ENCODE measurements at places on chromosomes 2 and 18. TPM values are rescaled to one million over a fixed set of nuclear protein-coding genes. Genes with fewer than 3 reads are reported as not detected.

LRATD1 gene
- total RNA-seq: 23.2 TPM

CYP1B1 gene
- total RNA-seq: 36.7 TPM

DHRS9 gene
- 19.1 TPM for total RNA-seq

GALM gene
- 1.6 TPM for total RNA-seq

C2orf74 gene
- total RNA-seq: 13.1 TPM

IL36G gene
- not detected for total RNA-seq

TEX44 gene
- not detected for total RNA-seq

MATN3 gene
- total RNA-seq: 1.0 TPM

TGFBRAP1 gene
- 10.8 TPM for total RNA-seq

GRCh38 chr18:48300463-48300961, 108.7 kb downstream of the ZBTB7C start:
- DNase-seq: peak; percentile 28

DNA sequence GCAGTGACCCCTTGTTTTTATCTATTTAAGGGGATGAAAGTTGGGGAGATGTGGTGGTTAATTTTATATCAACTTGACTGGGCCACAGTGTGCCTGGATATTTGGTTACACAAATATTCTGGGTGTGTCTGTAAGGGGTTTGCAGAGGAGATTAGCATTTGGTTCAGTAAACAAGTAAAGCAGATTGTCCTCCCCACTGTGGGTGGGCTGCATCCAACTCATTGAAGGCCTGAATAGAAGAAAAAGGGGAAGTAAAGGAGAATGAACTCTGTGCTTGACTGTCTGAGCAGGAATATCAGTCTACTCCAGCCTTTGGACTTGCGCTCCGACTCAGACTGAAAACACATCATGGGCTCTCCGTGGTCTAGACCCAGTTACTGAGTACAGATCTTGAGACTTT, 80.9 kb downstream of the GCA start:
- DNase-seq: no peak

DNA sequence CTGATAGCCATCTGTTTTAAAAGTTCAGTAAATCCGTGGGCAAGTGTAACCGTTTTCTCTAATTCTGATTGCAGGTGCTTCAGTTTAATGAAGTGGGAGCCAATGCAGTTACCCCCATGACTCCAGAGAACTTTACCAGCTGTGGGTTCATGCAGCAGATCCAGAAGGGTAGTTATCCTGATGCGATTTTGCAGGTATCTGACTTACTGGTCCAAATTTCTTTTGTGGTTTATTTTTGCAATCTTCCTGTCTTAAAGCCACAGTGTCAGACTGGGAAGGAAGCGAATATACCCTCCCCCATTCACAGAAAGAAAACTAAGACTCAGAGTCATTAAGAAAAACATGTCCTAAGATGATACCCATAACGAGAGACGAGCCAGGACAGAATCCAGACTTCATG, 7.7 kb downstream of the SERPINB2 start:
- no peak for DNase-seq

DNA sequence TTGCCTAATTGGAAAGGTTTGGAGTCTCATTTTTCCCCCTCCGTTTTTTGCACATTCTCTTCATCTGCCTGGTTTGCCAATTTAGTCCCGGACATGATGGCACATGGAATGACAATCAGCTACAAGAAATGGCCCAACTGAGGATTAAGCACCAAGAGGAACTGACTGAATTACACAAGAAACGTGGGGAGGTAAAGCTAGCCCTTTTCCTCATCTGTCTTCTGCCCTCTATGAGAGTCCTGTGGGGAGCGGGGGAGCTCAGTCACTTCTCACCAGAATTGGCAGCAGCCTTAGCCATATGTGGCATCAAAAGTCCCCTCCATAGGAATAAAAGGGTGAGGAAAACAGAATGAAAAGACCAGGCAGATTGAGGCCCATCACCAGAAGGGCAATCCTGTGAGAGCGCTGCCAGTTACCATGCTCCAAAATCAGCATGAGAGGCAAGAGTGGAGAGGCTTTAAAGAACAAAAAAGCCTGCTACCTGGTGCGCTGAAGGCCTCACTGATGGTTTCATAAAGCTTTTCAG, 11.6 kb downstream of the ATG16L1 start:
- DNase-seq: no peak

GRCh38 chr18:77111951-77112746, 20.4 kb downstream of the MBP start:
- no peak for DNase-seq

- no peak for DNase-seq
Observed at GRCh38 chr18:63637703-63638102, 6.4 kb downstream of the SERPINB4 start.

DNA sequence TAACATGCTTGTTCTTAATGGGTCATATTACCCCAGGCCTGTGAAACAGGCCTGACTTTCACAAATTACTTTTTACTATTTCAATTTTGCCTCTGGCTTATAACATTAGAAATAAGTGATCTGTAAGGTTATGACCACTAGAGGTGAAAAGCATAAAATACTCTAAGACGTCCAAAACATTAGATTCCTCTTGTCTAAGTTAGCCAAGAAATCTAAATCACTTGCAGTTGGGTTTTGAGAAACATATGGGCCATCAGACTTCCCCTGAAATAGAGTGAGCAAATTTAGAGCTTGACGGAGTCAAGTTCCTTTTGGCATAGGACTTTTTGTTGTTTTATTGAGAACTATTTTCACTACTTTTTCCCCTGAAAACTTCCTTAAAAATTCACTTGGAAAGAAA, 32.7 kb upstream of the RIT2 start:
- no peak for DNase-seq

- DNase-seq: no peak
Observed at GRCh38 chr2:36060133-36060532, 295.4 kb upstream of the CRIM1 start.

GRCh38 chr18:78596794-78597345, 382.7 kb upstream of the SALL3 start:
- DNase-seq: peak; percentile 5

GRCh38 chr2:206797376-206797775, 32.0 kb downstream of the FASTKD2 start:
- DNase-seq: no peak

DNA sequence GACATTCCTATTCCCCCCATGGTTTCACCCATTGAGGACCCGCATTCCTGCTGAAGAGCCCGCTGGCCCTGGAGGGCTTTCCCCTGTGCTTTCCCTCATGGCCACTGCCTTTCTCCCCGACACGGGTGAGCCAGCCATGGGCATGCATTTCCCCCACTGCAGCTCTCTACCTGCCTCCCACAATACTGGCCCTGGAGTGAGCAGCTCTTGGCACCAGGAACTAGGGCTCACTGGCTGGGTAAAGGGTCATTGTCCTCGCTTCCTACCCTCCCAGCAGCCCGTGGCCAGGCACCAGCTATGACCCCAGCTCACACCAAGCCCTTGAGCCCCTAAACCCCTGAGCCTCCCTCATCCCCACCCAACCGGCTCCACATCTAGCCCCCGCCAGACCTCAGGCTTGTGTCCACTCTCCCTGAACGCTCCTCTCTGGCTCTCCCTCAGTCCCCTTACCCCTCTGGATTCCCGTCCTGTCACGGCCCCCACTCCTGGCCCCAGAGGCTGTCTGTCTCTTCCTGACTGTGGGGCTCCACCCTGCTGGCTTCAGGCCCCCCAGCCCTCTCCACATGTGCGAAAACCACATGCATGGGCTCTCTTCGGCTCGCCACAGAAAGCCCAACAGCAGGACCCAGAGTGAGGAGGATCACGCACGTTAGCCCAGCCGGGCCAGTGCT, 199.8 kb downstream of the ZFP36L2 start:
- no peak for DNase-seq

GRCh38 chr2:176172007-176172894, 15.1 kb downstream of the HOXD3 start:
- no peak for DNase-seq

DNA sequence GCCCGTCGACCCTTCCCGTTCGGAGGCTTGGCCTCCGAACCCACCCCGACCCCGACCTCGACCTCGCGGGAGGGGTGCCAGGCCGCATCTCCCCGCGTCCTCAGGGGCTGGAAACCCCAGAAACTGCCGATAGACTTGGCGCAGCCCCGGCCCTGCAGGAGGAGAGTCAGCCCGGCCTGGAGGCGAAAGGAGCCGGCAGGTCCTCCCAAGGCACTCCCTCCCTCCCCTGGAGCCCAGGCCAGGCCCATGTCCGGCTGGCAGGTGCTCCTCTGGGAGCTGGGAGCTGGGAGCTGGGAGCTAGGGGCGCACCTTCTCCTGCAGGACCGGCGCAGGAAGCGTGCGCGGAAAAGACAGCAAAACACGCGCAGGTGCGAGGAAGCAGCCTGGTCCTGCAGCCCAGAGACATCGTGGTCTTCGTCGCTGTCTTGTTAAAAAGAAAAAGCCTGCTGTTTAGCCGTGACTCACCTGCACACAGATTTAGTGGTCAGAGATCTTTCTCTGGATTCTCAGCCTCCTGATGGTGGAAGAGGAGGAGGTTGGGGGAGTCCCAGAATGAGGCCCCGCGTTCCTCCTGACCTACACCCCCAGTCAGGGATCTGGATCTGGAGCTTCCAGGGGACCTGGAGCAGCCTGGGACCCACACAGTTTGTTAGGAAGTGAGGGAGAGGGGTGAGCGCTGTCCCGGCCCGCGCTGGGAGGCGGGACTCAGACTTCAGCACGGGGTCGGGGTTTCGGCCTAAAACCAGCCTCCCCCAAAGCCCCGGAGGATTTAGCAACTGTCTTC, 660 bp upstream of the MBP start:
- no peak for DNase-seq

- DNase-seq: no peak
Observed at GRCh38 chr18:25599443-25599842, 247.5 kb upstream of the ZNF521 start.

- no peak for DNase-seq
Observed at GRCh38 chr18:59478591-59478990, 119.5 kb upstream of the LMAN1 start.

- no peak for DNase-seq
Observed at GRCh38 chr2:9648821-9649220, 18.0 kb upstream of the YWHAQ start.

DNA sequence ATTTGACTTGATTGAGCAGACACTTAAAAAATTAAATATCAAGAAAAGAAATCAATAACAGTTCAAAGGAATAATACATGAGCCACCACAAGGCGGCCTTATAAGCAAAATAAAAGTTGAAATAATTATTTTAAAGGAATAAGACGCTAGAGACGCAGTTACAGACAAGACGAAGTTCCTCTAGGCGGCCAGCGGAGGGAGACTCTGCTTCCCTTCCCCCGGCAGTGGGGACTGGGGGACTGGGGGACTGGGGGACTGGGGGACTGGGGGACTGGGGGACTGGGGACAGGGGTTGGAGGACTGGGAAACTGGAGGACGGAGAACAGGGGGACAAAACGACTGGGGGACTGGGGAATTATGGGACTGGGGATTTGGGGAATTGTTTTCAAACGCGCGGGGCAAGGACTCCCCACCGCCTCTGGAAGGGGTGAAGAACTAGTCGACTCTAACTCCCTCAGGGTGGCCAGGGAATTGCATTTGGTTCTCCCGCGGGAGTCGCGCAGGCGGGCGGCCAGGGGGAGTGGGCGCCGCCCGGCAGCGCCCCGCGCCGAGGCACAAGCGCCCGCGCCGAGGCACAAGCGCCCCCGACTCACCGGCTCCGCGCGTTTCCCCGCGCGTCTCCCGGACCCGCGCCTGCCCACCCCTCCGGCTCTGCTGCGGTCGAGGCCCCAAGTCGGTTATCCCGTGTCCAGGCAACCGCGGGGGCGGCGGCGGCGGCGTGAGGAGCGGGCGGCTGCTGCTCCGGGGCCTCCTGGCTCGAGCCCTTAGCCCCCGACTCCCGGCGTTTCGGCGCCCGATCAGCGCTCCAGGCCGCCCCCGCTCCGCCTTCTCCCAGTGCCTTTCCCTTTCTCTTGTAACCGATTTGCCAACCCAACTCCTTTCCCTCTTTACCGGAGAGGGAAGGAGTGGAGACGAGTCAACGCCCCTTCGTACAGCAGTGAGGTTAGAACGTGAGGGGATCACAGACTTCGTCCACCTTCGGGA, at the start of gene CCDC178:
CCDC178 (minus strand) TSS at position 662 of the 984 bp plus-strand sequence. CDS start 28,633 bp downstream, outside the sequence.
- DNase-seq: peak; percentile 42
